SK-N-DZ (cell line): ENCODE measurements at places on chromosomes 1 and 21.

DNA sequence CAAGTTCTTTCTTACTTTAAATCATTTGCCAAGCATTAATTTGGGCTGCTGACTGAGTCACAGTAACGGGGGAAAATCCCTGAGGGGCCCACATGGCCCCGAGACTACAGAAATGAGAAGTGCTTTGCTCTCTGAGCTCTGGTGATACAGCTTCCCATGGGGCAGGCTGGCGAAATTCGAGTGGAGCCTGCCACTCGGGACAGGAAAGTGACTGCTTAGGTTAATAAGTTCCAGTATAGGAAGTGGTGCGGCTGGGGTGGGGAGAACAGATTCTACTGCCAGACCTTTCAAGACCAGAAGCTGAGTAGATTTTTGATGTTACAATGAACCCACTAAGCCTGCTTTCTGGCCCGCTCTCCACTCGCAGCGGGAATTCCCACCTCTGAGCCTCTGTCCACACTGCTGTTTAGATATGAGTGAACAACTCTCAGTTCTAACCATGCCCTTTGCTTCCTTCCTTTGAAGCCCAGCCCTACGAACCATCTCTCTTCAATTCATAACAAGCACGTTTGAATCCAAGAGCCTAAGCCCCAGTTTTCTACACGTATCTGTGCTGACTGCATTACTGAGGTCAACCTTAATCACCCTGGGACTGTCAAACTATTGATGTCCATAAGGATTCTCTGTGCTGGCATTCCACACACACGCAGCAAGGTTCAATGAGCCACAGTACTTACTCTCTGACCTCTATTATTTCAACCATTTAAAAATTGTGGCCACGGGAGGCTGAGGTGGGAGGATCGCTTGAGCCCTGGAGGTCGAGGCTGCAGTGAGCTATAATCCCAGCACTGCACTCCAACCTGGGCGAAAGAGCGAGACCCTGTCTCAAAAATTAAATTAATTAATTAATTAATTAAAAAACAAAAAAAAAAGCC is 9.6 kb downstream of the ZBTB17 start:
- DNase-seq, result no peak

- DNase-seq, result no peak
These were observed 57.1 kb upstream of the C1orf87 start for GRCh38 chr1:60130703-60131102.

DNA sequence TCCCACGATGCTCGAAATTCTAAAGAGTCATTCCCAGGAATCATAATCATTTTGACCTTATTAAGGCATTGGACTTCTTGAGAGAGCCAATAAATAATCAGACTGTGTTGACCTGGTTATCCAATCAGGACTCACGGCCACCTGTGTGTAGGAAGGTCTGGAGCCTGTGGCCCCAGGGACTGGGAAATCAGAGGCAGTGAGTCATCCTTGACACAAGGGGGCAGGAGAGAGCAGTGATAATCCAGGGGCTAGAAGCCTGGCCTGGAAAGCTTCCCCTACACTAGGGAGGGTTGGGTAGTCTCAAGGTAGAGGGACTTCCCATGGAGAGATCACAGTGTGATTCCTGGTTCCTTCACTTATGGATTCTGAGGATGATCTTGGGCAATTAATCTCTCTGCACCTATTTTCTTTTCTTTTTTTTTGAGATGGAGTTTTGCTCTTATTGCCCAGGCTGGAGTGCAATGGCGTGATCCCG is 4.7 kb downstream of the MR1 start:
- peak; percentile 73 for DNase-seq

DNA sequence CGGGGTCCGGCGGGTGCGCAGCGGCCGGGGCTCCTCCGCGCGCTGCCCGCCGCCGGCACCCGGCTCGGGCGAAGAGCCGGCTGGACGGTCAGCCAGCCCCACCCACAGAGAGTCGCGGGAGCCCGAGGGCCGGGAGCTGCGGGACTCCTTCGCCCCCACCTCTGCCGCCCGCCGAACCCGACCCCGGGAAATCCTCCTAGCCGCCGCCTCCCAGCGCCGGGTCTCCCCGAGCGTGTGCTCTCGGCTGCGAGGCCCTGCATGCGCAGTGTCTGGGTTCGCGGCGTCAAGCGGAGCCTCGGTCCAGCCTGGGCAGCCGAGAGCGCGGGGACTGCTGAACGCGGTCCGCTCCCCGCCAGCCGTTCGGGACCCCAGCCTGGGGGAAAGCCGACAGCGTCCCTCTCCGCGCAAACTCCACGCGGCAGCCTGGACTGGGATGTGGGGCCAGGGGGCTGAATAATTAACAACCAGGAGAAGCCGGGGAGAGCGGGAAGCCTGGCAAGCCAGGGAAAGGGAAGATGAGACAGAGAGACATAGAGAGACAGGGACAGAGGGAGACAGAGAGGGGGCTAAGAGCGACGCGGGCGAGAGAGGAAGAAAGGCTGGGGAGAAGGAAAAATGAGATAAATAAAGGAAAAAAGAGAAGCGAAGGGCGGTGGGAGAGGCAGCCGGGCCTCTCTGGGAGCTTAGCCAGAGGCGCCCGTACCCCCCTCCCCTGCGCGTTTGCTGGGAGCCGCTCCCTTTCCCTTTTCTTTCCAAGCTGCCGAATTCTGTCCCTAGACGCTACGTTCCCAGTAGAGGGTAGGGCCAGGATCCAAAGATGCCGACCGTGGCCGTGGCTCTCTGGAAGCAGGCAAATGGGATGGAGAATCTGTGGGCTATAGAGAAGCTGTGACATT is 64.2 kb downstream of the MEF2D start:
- DNase-seq, result no peak

GRCh38 chr1:210830034-210831028 is 303.6 kb downstream of the KCNH1 start:
- peak; percentile 71 for DNase-seq

DNA sequence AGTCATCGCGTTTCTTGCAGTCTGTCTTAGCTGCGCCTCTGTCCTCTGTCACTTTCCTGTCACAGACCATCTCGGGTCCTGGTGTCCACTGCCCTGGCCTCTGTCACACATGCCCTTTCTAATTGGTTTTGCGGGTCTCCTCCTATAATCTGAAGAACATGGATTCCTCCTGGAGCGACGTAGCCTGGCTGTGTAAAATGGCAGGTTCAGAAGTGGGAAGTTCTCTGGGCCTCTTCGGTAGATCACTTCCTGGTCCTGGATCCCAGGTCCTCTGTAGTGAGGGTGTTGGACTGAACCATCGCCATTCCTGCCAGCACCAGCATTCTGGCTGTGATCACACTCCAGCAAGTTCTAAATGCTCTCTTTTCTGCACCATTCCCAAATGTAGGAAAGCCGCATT is 857 bp downstream of the FAM3B start:
- no peak for DNase-seq

DNA sequence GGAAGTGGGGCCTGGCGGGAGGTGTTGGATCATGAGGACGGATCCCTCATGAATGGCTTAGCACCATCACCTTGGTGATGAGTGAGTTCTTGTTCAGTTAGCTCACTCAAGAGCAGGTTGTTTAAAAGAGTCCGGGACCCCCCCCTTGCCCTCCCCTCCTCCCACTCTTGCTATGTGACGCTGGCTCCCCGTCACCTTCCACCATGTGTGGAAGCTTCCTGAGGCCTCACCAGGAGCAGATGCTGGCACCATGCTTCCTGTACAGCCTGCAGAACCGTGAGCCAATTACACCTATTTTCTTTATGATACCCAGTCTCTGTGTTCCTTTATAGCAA is 3.0 kb upstream of the SLC19A1 start:
- no peak for DNase-seq

DNA sequence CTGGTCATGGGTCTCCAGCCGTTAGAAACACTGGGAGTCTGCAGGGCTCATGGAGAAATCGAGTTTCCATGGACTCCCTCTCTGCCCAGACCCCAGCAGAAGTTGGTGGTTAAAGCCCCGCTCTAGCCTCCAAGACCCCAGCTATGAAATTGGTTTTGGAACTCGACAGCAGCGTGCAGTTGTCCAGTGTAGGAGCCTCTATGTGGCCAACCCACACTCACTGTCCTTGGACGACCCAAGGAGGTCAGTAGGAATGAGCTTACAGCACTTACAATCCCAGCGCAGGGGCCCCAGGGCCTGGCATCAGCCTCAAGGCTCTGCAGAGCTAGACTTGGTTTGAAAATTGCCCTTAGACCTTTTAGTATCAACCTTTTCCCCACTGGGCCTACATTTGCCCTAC is 3.2 kb upstream of the PRDM16 start:
- no peak for DNase-seq

DNA sequence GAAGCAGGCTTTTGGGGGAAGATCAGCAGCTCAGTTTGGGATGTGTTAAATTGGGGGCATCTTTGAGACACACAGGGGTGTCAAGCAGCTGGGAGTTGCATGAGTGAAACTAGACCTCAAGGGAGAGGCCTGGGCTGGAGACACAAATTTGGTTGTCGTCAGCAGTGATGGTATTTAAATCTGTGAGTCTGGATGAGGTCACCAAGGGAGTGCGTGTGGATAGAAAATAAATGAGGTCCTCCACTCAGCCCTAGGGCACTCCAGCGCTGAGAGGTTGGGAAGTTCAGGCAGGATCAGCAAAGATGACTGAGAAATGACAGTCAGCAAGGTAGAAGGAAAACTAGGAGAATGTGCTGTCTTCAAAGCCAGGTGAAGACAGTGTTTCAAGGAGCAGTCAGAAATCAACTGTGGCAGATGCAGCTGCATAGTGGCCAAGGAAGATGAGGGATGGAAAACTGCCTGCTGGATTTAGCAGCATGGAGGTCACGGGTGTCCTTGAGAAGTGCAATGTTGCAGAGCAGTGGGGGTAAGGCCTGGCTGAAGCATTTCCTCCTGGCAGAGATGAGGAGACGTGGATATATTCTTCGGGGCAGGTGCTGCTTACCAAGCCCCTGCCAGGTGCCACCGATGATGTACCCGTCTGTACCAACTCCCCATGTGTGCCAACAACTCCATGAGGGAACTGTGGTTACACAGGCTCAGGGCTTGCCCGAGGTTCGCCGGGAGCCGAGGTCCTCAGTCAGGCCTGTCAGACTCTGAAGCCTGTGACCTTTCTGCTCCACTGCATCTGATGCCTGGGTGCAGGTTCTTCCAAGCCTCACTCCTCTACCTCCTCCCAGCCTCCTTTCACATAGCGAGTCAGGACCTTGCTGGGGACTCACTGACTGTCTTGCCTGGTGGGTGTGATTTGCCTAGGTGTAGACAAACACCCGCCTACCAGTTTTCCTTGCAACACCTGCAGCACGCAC is 11.3 kb downstream of the MAP7D1 start:
- no peak for DNase-seq

DNA sequence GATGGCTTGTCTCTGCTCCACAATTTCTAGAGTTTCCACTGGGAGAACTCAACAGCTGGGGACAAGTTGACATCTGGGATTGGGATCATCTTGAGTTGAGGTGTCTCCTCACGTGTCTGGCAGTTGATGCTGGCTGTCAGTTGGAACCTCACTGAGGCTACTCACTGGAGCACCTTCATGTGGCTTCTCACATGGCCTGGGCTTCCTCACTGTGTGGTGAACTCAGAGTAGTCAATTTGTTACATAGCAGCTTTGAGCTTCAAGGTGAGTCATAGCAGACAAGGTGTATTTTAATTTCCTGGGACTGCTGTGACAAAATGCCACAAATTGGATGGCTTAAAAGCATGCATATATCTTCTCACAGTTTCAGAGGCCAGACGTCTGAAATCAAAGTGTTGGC is 44.0 kb downstream of the NTNG1 start:
- DNase-seq, result no peak

- DNase-seq, result no peak
These were observed 15.0 kb downstream of the ITGB2 start for GRCh38 chr21:44905728-44906090.

DNA sequence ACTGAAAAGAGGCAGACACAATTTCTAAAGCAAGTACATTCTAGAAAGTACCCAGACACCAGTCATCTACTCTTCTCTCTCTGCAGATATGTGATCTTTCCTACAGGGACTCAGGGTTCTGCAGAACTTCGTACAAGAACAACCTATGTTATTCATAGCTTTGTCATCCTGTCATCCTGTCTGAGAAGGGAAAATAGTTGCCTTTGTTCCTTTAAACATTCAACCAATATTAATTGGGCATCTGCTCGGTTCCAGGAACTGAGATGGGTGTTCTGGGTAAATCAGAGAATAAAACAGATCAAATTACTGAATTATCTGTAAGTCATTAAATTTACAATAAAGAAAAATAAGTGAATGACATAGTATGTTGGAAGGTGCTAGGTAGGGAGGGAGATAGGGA is 504.9 kb downstream of the MATN1 start:
- no peak for DNase-seq

DNA sequence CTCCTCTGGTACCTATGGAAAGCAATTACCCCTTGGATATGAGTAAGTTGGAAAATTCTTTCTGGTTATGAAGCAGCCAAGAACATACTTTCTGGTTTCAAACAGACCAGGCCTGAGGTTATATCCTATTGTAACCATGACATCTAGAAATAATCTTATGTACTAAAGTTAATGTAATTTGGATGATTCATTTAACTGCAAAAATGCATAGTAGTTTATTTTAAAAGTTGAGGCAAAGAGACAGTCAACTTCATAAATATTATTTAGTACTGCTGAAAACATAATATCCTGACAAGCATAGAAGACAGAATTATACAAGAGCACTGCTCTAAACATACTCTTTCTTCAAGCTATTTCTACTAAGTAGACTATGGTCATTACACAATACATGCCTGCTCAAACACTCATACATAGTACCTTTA is 25.5 kb downstream of the ODF2L start:
- no peak for DNase-seq

- DNase-seq, result peak; percentile 42
These were observed 146.0 kb upstream of the COL6A1 start for GRCh38 chr21:45835301-45836267.

- DNase-seq, result no peak
These were observed 31.1 kb downstream of the SIPA1L2 start for GRCh38 chr1:232598837-232599177.

DNA sequence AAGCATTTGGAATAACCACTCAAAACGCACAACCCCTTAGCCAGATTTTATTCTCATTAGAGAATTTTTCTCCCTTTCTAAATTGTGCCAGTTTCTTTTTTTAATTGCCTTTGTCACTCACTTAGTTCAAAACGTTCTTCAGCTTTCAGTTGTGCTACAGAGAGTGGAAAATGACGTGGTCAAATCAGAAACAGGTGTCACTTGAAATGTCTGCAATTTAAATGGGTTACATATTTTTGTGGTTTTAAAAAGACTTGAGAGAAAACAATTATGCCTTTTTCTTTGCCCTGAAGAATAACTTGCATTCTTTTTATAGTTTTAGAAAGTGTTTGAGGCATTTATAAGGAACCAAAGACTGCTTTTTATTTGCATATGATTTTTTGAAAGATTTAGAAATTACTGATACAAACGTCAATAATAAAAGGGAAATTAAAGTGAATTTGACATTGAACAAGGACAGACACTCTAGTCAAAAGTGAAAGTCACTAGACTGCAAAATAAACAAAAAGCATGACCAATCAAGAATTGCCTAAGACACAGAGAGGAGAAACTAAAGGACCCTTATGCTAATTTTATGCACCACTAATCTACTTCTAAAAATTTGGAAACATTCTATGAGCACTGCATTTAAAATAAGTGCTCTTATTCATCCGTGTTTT is 191.0 kb downstream of the TPR start:
- DNase-seq, result no peak

GRCh38 chr1:158019171-158019868 is 25.9 kb downstream of the KIRREL1 start:
- no peak for DNase-seq

- peak; percentile 59 for DNase-seq
These were observed 37.4 kb downstream of the RASSF5 start for GRCh38 chr1:206544562-206545257.

GRCh38 chr1:101314244-101314643 is 77.4 kb downstream of the S1PR1 start:
- no peak for DNase-seq
